Caki2 (cell line): ENCODE measurements at places on chromosomes 7 and 10. TPM values are rescaled to one million over a fixed set of nuclear protein-coding genes. Genes with fewer than 3 reads are reported as not detected.

DNA sequence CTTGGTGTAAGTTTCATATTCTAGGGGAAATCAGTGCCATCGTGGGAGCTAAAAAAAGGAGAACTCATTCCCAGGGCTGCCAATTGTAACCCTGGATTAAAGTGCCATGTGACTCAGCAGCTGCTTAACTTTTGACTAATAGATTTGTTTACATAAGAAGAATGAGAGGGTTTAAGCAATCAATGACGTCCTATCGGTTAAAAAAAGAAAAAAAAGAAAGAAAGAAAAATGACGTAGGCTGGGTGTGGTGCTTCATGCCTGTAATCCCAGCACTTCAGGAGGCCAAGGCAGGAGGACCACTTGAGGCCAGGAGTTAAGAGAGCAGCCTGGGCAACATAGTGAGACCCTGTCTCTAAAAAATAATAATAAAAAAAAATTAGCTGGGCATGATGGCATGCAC is 116.2 kb upstream of the AFAP1L2 start:
- peak; percentile 62 for DNase-seq

GRCh38 chr10:110326351-110327032 is 21.8 kb upstream of the SMNDC1 start:
- peak; percentile 63 for DNase-seq

GRCh38 chr10:44995914-44996669 is 4.6 kb upstream of the ZNF22 start:
- DNase-seq = no peak

Gene SPAM1
- not detected in 2 replicates for total RNA-seq

DNA sequence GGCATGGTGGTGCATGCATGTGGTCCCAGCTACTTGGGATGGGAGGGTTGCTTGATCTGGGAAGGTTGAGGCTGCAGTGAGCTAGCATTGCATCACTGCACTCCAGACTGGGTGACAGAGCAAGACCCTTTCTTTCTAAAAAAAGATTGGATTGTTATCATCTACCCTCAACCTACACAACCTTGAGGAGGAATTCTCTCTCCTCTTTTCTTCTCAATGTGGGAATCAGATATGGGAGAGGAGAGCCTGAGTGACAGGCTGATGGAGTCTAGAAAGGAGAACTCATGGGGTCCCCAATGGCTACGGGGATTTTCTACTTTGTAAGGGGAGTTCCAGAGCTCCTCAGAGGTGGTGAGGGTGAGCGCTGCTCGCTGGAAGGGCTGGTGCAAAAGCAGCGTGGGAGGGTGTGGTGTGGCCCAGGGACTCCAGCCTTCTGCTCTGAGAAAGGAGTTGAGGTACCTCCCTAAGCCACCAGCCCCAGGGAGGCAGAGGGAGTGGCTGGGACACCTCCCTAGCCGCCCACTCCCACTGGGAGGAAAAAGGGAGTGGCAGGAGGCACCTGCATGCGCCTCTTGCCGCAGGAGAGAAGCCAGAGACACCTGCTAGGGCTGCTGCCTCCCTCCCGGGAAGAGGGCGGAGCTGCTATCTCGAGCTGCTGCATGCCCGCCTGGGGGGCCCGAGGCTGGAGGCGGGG is 48.4 kb downstream of the GATA3 start:
- DNase-seq = no peak
